ENCODE measurements at places on chromosomes 2 and 18. TPM values are rescaled to one million over a fixed set of nuclear protein-coding genes. Genes with fewer than 3 reads are reported as not detected.
A peak's percentile ranks its signal among the peaks of the same experiment; 100 is the strongest.

Gene RAMP1
- total RNA-seq = 2.0 TPM

Gene LYPD6
- total RNA-seq = 16.2 TPM

DNA sequence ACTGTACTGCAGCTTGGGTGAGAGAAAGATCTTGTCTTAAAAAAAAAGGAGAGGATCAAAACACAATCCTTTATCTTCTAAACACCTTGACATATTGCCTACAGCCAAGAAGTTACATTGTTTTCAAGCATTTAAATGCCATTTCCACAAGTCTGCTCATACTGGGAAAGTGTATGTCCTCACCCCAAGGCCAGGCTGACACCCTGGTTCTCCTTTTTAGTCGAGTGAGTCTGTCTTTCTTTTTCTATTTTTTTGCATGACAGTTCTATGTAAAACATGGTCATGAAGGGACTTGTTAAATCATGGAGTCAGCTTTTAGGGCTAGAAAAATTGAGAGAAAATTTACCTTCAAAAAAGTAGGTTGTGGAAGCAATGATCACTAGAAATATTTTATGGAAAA is 233.3 kb downstream of the FAM210A start:
- no peak overlapping the region for H3K4me3 ChIP-seq
- H3K27ac ChIP-seq = no peak overlapping the region
- no peaks in the 10 kb centered on the region for H3K36me3 ChIP-seq
- H3K27me3 ChIP-seq = no peaks in the 10 kb centered on the region

- H3K27ac ChIP-seq = no peak overlapping the region
- H3K36me3 ChIP-seq = no peaks in the 10 kb centered on the region
- H3K4me3 ChIP-seq = no peak overlapping the region
- H3K27me3 ChIP-seq = no peaks in the 10 kb centered on the region
Measured at GRCh38 chr2:237154082-237154638, 68.5 kb downstream of the COPS8 start.

GRCh38 chr2:66426244-66427111 is 8.4 kb upstream of the MEIS1 start:
- peaks cover 88% of the 10 kb centered on the region for H3K4me1 ChIP-seq
- peak overlapping the region; percentile 99 for H3K27ac ChIP-seq
- peak overlapping the region; percentile 87 for H3K4me3 ChIP-seq
- no peaks in the 10 kb centered on the region for H3K36me3 ChIP-seq
- H3K27me3 ChIP-seq = peaks cover 2% of the 10 kb centered on the region

- no peak overlapping the region for H3K27ac ChIP-seq
- no peaks in the 10 kb centered on the region for H3K27me3 ChIP-seq
- H3K4me3 ChIP-seq = no peak overlapping the region
Measured at GRCh38 chr2:222747526-222748160, 76.2 kb downstream of the MOGAT1 start.

DNA sequence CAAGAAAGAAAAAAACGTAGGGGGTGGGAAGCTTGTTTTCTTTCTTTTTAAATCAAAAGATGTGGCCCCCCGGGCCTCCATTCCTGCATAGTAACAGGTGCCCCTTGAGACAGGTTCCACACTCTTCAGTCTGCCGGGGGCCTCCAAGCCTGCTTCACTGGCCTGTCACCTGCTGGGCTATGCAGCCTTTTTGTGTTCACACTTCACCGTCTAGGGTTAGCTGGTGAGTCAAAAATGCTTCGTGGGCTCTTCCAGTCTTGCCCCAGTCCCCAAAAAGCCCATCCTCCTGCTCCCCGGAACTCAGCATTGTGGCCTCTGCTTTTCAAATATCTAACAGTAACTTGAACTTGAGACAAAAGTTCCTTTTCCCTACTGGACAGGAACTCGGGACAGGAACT is 67.9 kb downstream of the POLR1A start:
- DNase-seq = no peak
- H3K27ac ChIP-seq = peak overlapping the region; percentile 47
- H3K36me3 ChIP-seq = peaks cover 33% of the 10 kb centered on the region
- peaks cover 11% of the 10 kb centered on the region for H3K4me1 ChIP-seq
- no peaks in the 10 kb centered on the region for H3K27me3 ChIP-seq

- no peaks in the 10 kb centered on the region for H3K36me3 ChIP-seq
- no peak overlapping the region for H3K4me3 ChIP-seq
- H3K4me1 ChIP-seq = peaks cover 4% of the 10 kb centered on the region
- DNase-seq = peak; percentile 35
Measured at GRCh38 chr2:127039387-127040031, 67.4 kb downstream of the BIN1 start.

- no peaks in the 10 kb centered on the region for H3K36me3 ChIP-seq
- H3K4me3 ChIP-seq = no peak overlapping the region
- no peak for DNase-seq
- H3K27ac ChIP-seq = no peak overlapping the region
Measured at GRCh38 chr2:43612944-43613343, 17.1 kb upstream of the THADA start.

Measured in mesothelial cell of epicardium (in vitro differentiated cells).